ENCODE measurements at places on chromosomes 13 and 19.

DNA sequence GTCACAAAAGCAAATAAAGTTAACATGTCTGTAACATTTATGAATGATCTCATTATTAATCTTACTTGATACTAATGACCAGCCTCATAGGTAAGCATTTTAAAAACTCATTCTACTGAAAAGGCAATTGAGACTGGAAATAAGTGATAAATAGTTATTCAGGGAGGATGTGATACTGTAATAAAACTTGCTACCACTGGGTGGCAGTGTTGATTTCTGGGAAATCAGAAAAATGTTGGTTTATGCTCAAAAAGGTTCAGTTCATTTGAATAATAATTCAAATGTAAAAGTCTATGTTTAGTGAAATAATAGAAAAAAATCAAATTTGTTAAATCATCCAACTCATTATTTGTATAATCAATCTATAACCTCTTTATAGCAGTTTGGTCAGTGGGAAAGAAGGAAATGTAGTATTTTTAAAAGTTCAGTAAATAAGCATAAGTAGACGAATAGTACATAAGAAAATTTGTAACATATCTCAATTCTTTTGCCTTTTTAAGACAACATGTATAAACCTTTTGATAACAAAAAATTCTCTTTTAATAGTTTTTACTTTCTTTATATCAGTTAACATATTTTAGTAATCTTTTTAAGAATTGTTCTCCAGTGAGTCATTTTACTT lies 9.6 kb downstream of the ABHD13 start:
- no peak for DNase-seq

DNA sequence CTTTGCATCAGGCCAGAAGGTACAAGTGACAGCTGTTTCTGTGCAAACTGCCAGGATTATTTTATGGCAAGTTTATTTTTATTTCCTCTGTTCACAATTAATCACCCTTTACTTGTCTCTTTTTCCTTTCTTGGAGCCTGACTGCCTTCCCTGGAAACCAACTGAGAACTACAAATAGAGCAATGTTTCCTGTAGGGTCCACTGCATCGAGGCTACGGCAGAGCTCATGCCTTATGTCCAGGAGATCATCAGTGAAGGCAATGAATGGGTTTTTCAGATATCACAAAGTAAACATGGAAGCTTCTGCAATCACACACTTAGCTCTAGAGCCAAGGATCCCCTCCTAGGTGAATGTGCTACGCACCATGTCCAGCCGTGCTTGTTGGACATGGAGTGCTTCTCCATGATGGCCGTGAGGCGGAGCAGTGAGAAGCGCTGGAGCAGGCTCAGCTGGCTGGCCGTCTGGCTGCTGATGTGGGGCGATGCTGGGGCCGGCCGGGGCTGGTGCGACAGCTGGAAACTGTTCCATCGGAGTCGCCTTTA lies 110.9 kb downstream of the KL start:
- DNase-seq = no peak

DNA sequence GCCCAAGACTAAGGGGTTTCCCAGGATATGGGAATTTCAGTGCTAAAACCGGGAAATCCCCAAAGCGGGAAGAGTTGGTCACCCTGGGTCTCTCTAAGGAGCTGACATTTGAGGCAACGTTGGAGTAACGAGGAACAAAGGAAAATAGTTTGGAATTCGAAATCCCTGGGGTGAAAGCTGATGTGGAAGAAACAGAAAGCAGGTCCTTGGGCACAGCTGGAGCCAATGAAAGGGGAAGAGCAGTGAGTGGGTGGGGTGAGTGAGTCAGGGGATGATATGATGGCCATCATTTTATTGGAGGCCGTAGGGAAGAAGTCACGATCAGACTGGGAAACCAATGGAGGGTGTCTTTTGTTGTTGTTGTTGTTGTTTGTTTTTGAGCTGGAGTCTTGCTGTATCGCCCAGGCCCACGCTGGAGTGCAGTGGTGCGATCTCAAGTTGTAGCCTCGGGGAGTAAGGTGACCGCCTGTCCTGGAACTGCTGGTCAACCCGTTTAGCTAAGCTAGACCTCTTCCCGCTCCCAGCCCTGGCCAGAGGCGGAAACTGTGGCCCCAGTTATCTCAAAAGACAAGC lies 3.4 kb upstream of the RFX2 start:
- DNase-seq = no peak

DNA sequence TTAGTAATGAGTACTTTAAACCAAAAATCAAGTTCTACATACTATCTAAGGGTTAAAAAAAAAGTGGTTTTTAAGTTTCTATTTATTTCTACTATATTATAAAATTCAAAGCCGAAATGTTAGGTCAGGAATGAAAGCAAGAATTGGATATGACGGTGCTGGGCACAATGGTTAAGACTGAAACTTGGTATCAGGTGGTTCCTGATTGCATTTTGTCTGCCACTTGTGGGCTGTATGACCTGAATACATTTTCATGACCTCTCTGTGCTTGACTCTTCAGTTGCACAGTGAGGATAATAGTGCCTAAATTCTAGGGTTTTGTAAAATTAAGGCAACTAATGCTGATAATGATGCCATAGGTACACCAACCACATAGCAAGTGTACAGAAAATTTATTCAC lies 22.3 kb upstream of the ZNF675 start:
- DNase-seq = no peak

- no peak for DNase-seq
Measured at GRCh38 chr13:82196087-82196486, 1686.2 kb downstream of the SLITRK1 start.

Measured in stimulated activated CD4-positive, alpha-beta T cell treated with anti-CD3 and anti-CD28 coated beads, Interleukin-1b, Interleukin-23, amount 100 ng/mL, for 1 hour (primary cell).